RPMI8226 (cell line): ENCODE measurements at places on chromosomes 7 and 10.

DNA sequence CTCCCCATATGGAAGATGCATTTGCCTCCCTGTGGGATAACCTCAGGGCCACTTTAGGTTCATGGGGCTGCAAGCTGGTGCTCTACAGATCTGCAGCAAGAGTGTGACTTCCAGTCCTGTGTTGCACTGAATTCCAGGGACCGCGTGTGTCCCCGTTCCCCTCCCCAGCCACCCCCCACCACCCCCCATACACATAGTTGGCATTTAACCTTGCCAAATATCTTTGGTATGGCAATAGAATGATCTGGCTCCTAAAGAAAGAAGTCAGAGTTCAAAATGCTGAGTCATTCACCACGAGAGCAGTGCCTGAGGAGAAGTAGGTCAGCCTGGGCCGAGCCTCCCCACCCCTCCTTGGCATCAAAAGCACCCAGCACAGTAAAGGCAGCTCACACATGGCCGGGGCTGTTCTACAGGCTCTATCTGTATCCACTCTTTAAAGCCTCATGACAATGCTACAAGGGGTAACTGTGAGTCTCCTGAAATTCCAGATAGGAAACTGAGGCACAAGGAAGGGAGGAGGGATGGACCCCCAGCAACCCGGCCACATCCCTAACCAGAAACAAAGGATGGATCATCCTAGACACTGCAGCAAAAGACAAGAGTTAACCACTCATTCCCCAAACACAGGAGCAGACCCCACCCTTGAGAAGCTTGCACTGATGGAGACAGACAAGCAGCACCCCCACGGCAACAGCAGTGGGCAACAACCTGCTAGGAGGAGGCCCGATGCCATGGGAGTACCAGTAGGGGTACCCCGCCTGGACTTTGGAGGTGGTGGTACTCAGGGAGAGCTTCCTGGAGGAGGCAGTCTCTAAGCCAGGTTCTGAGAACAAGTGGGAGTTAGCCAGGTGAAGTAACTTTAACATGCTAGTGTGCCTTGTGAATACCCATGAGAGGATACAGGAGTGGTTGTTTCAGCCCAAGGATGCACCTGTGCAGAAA, 70.3 kb upstream of the NANOS1 start:
- DNase-seq, result peak; percentile 66

GRCh38 chr10:27252267-27253000, 11.8 kb upstream of the ACBD5 start:
- DNase-seq, result peak; percentile 84

GRCh38 chr10:3764626-3765112, 20.3 kb downstream of the KLF6 start:
- DNase-seq, result no peak

DNA sequence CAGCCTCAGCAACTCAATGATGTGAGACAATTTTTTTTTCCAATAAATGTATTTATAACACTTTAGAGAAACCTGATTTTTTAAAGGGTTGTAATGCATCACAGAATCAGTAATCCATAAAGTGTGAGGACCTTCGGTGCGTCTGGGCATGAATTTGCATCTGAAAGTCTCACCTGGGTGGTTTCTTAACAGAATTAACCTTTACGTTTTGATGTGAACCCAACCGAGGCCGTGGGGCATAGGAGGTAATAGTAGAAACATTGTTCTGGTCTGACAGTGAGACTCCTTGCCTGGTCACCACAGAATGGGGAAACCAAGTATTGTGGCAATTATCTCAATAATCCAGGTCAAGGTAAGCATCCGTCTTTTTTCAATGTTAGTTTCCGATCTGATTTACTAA, 114.6 kb downstream of the PRKCQ start:
- no peak for DNase-seq

- DNase-seq, result no peak
Observed at GRCh38 chr10:57145548-57145947, 784.5 kb upstream of the ZWINT start.

DNA sequence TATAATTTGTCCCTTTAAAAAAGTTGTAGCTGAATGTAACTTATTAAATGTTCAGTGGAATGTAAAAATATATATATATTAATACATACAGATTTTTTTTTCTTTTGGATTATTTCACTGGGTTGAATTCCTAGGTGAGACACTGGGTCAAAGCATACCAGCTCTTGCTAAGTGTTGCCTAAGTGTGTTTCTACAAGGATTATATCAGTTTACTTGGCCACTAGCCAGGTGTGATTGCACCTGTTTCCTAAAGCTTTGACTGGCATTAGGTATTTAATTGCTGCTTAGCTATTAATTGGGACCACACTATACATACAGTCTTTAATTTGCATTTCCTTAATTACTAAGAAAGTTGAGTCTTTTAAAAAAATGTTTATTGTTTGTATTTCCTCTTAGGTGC, 5.5 kb upstream of the ELOVL3 start:
- peak; percentile 36 for DNase-seq
